ENCODE measurements at places on chromosomes 5 and 9.

GRCh38 chr5:34639852-34640626 is 16.1 kb upstream of the RAI14 start:
- DNase-seq: no peak

DNA sequence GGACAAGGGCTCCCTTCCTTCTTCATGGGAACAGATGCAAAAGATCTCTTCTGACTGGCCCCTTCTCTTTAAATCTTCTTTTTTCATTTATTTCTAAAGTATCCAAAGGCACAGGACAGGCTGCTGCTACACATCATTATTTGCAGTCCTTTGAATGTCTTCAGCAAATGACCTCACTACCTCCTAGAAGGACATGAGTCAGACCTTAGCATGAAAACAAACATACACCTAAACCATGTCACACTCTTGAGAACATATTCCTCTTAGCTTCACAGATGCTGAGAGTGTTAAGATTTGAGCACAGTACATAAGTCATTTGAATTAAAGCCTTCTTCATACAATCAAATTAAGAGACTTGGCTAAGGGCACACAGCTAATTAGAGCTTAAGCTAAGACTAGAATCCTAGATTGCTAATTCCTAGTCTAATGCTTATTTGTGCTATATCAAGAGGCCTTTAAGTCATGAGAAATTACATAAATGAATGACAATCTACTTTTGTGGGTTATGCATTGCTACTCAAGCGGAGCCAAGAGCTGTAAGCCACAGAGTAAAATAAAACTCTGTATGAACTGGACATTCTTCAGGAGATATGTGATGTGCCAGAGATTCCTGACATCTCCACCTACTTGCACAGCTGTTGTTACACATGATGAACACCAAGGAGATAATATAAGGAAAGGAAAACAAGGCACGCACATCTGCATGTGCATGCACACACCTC is 109.1 kb upstream of the PTGER4 start:
- no peak for DNase-seq

GRCh38 chr5:43484106-43484849 is 613 bp upstream of the TMEM267 start:
- peak; percentile 72 for DNase-seq

DNA sequence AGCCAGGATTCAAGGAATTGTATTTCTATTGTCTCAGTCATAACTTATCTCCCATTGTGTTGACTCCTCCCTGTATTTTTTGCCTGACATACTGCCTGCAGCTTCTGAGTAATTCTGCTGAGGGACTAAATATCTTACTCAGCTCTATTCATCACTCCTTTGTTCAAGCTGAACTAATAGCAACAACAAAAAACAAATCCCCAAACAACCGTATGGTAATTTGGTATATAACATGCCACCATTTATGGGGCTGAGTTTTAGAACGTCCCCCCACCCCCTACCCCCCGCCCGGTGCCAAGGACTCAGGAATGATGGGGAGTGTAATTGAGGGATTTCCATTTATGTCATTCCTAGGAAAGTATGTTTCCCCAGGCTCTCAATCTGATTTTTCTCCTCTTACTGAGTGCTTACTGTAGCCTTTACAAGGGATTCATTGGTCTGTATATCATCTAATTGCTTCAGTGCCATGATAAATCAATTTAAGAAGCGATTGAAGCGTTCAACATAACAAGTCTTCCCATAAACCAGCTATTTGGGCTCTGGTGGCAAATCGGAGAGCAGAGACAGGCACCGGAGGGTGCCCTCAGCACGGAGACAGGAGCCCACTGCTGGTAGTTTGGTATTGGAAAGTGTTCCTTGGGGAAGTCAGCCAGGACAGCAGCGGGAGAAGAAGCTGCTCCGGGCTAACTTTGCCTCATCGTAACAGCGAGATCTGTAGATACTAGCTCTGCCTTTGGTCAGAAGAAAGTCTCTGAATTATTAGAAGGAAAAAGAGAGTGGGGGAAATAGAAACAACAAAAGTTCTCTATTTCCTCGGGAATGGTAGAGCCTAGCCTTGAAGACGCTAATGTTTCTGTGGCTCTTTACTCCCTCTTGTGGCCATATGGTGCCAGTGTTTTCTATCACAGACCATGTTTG is 40.7 kb upstream of the HSD17B4 start:
- DNase-seq: no peak

DNA sequence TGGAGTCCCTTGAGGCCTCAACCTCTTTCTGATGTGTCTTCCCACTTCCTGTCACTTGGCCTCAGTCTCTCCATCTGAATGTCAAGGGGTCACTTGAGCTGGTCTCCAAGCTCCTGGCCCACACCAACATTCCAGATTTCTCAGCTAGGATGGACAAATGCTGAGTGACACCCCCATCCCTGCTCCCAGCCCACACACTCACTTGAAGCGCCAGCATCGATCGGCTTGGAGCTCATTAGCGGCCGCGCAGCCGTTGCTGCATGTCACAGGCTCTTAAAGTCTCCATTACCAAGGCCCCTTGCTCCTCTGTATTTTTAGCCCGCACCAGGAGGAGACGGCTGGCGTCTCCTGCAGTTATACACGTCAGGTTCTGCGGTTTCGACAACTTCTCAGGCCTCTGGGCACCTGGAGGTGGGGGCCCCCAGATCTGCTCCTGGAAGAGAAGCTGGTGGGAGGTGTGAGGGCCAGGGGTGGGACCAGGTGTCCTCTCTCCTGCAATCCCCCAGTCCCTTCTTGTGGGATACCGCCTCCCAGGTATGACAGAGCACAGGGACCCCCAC is 33.4 kb upstream of the ARAP3 start:
- DNase-seq: no peak

GRCh38 chr5:124718380-124718789 is 28.1 kb downstream of the ZNF608 start:
- DNase-seq: no peak

DNA sequence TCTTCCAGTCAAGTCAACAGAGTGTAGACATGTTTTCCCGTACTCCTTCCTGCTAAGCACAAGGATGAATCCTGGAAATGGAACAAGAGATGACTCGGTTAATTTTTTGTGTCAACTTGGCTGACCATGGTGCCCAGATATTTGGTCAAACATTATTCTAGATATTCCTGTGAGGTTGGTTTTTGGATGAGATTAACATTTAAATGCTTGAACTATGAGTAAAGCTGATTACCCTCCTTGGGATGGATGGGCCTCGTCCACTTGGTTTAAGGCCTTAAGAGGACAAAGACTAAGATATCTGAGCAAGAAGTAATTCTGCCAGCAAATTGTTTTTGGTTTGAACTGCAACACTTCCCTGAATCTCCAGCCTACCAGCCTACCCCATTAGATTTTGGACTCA is 338.1 kb upstream of the MSX2 start:
- no peak for DNase-seq

DNA sequence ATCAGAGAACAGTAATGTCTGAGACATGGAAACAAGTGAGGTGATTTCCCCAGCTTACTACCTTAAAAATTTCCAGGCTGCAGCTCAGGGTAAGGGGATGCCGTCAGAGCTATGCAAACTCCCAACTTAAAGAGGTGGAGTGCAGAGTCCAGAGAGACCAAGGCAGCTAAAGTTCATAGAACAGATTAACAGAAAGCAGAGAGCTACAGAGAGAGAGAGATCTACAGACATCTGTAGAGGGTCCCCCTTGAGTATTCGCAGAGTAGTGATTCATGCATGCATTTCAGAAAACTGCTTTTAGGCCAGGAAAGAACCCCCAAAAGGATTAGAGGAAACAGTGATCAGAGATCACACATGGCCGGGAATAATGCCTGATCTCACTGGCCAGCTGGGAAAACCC is 306.2 kb upstream of the PUM3 start:
- DNase-seq: no peak

DNA sequence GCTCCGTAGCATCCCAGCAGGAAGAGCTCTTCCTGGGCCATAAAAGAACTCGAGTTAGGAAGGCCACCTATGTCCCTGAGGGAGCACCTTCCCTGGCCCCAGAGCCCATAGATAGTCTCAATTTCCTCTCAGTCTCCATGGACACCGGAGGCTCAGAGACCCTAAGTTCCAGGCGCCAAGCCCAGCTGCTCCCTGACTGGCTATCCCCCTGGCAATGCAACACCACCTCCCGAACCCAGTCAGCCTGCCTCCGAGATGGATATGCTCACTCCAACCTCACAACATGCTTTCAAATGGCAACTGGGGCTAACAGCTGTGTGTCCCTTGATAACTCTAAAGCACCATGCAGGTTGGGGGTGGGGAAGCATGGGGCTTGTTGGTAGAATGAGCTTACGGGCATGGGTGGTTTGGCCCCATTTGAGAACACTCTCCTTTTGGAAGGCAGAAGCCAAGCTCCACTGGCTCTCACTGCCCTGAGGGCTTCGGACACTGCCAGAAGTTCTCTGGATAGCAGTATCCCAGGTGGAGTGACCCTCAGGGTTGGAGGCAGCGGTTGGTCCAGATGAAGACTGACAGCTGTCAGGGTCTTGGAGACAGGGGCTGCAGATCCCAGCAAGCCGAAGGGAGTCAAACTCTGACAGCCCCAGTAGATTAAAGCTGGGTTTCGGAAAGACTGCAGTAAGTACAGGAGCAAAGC is 165.3 kb downstream of the PAX5 start:
- DNase-seq: no peak

- DNase-seq: no peak
These were observed 612.1 kb upstream of the CDH6 start for GRCh38 chr5:30581198-30581935.

DNA sequence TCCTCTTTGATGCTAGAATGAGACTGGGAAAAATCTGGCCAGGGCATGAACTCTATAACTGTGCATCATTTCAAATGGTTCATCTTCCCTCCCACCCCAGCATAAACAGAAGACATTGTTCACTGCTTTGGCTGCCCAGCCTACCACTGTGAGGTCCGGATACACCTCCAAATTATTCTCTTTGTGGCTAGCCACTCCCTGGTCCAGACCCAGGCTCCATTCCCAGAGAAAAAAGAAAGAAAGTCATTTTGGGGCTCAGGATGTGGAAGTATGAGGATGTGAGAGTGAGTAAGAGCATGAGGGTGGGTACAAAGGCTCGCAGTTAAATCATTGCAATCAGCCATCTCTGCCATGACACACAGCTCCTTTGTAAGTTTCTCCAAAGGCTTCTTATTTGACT is 559.2 kb downstream of the PSAT1 start:
- no peak for DNase-seq

DNA sequence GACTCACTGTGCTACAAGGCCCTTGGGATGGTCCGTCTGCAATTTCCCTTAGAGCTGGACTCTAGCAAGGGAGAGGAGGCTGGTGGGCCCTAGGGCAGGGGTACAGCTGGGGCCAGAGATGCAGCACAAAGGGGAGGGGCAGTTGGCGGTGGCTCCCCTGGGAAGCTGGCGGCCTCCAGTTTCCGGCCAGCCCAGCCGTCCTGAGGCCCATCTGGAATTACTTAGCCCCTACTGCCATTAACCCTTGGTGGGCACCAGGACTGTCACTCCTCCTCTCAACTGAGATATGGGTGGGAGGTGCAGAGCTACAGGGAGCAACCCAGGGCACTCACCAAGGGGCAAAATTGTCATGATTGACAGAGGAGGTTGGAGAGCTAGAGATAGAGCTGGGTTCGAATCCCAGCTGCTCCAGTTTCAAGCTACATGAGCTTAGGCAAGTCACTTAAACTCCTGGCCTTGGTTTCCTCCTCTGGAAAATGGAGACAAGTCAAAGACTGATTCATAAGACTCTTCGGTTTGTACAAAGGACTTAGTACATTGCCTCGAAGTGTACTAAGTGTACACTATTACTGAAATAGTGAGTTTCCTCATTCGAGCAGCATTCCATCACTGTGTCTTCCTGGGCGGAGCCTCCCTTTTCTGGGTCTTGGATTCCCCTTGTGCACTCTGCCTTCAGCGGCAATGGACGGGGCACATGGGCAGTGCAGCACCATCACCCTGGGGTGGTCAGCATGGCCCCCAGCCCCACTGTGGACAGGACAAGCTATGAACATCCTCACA is 2.7 kb upstream of the PDGFRB start:
- no peak for DNase-seq

DNA sequence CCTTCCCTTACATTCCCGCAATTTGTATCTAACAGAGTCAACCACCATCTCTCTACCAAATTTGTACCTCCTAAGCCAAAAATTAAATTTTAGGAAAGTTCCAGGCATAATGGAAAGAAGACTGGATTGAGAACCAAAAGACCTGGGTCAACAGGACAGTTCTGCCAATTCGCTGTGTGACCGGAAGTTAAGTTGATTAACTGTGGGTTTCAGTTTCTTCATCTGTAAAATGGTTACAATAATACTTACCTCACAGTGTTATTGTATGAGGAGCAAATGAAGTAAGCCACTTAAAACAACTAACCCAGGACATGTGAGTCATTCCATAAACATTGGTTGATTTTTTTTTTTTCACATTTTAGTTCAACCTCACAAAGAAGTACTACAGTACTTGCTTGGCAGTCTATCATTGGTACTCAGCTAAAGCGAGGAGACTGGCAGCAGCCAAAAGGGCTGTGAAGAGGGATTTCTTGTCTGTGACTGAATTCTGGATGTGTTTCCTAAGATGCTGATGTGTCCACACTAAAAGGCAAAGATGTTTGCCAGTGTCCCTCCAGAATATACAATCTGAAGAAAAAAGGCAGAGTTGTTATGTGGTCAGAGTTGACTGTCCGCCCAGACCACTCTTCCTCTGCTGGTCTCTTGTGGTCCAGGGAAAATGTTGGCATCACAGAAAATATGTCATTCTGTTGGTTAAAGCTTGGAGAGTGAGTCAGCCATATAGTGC is 198.6 kb downstream of the TLE1 start:
- DNase-seq: no peak

- no peak for DNase-seq
These were observed 146.4 kb downstream of the GABRB2 start for GRCh38 chr5:161399996-161400562.

GRCh38 chr9:129322022-129322621 is 144.1 kb upstream of the IER5L start:
- DNase-seq: no peak

DNA sequence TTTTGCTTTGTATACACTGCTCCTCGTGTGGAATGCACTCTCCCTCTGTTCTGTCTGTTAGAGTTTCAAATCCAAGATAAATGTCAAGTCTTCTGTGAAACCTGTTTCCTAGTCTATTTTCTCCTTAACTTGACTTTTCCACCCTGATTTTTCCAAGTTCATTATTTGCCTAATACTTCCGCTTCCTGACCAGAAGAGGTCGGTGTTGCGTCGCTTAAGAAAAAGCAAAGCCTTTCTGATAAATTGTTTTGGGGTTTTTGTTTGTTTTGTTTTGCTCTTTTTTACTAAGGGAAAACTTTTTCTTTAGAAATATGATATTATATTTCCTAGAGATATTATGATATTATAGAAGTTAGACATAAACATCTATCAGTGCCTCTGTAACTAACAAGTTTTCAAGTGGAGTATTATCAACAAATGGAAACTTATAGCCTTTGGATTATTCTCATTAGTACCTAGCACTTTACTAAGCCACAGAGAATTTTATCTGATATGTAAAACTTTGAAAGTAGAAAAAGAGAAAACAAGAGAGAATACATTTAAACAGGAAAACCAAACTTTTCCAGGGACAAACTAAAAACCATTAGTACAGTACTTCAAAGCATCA is 55.8 kb downstream of the PHAX start:
- DNase-seq: no peak

GRCh38 chr9:130186839-130187522 is 14.8 kb downstream of the NCS1 start:
- DNase-seq: no peak

GRCh38 chr9:93898026-93898425 is 57.1 kb downstream of the BARX1 start:
- DNase-seq: no peak

All from T-helper 2 cell (primary cell).